ENCODE measurements at places on chromosomes 4 and X. TPM values are rescaled to one million over a fixed set of nuclear protein-coding genes. Genes with fewer than 3 reads are reported as not detected.
A peak's percentile ranks its signal among the peaks of the same experiment; 100 is the strongest.

The FAT4 gene
- 1.2 TPM for total RNA-seq

GRCh38 chr4:102037566-102037965 is 247.0 kb downstream of the BANK1 start:
- H3K4me3 ChIP-seq, result no peak overlapping the region
- H3K27ac ChIP-seq, result peak overlapping the region; percentile 63
- H3K4me1 ChIP-seq, result peaks cover 17% of the 10 kb centered on the region
- no peaks in the 10 kb centered on the region for H3K27me3 ChIP-seq
- no peaks in the 10 kb centered on the region for H3K36me3 ChIP-seq
- no peak for DNase-seq

- no peaks in the 10 kb centered on the region for H3K4me1 ChIP-seq
- no peak overlapping the region for H3K27ac ChIP-seq
- no peak for DNase-seq
- H3K4me3 ChIP-seq, result no peak overlapping the region
- H3K27me3 ChIP-seq, result no peaks in the 10 kb centered on the region
Measured at GRCh38 chr4:7770224-7771050, 169.2 kb downstream of the AFAP1 start.

GRCh38 chrX:17247144-17247543 is 127.9 kb upstream of the NHS start:
- no peaks in the 10 kb centered on the region for H3K27me3 ChIP-seq
- no peaks in the 10 kb centered on the region for H3K4me1 ChIP-seq
- no peaks in the 10 kb centered on the region for H3K36me3 ChIP-seq
- H3K4me3 ChIP-seq, result no peak overlapping the region
- H3K27ac ChIP-seq, result no peak overlapping the region

The DSPP gene
- 0.06 TPM for total RNA-seq

DNA sequence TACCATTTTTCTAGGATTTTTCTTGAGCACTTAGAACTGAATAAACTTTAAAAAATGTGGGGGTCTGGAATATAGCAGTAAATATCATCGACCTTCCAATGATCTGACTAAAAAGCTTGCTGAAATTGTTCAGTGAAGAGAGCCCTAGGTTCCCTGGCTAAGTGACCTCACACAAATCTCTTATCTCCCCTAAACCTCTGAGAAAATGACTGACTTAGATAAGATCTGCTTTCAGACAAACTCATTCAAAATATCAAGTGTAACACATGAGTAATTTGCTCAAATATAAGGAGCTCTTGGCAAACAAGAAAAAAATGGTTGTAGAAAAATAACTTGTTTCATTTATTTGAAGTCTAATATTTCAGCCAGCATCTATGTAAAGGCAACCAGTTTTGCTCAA is 441.7 kb upstream of the SLIT2 start:
- no peak overlapping the region for H3K27ac ChIP-seq
- no peak overlapping the region for H3K4me3 ChIP-seq
- no peaks in the 10 kb centered on the region for H3K36me3 ChIP-seq
- H3K4me1 ChIP-seq, result no peaks in the 10 kb centered on the region
- no peak for DNase-seq
- H3K27me3 ChIP-seq, result no peaks in the 10 kb centered on the region

- H3K27ac ChIP-seq, result no peak overlapping the region
- no peak overlapping the region for H3K4me3 ChIP-seq
- H3K4me1 ChIP-seq, result no peaks in the 10 kb centered on the region
- no peaks in the 10 kb centered on the region for H3K27me3 ChIP-seq
Measured at GRCh38 chrX:9062641-9063040, 28.7 kb upstream of the FAM9B start.

DNA sequence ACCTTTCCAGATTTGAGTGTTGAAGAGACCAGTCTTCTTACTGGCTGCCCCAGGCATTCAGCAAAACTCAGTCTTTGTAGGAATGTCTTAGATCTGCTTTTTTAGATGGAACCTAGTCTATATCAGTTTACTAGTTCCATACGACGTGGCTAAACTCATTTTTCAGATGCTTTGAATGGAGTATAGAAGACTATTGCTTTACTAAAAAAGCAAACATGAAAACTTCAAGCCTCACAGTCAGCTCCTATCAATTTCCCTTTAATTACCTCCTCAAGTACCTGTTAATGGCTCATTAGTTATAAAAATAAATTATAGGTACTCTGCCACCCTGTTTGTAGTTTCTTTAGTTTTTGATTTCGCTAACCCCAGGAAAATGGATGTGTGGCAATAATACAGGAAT is 63.0 kb upstream of the STOX2 start:
- H3K27ac ChIP-seq, result no peak overlapping the region
- H3K36me3 ChIP-seq, result no peaks in the 10 kb centered on the region
- H3K4me3 ChIP-seq, result no peak overlapping the region
- no peaks in the 10 kb centered on the region for H3K4me1 ChIP-seq
- H3K27me3 ChIP-seq, result no peaks in the 10 kb centered on the region

DNA sequence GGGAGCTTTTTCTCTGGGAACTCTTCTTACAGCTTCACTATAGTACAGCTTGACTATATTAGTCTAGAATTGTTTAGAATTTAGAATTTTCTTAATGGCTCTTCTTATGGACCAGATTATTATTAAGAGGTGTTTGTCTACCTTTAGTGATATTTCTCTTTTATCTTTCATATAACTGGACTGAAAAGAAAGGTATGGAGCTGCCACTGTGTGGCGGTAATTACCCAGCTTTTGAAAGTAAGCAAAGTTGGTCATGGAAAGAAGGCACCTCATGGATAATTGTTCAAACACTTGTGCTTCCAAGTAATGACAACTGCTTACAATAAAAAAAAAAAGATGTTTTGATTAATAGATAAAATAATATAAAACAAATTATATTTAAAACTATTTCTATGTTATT is 1112.5 kb downstream of the TECRL start:
- H3K36me3 ChIP-seq, result no peaks in the 10 kb centered on the region
- H3K4me3 ChIP-seq, result no peak overlapping the region
- DNase-seq, result no peak
- H3K27ac ChIP-seq, result no peak overlapping the region

DNA sequence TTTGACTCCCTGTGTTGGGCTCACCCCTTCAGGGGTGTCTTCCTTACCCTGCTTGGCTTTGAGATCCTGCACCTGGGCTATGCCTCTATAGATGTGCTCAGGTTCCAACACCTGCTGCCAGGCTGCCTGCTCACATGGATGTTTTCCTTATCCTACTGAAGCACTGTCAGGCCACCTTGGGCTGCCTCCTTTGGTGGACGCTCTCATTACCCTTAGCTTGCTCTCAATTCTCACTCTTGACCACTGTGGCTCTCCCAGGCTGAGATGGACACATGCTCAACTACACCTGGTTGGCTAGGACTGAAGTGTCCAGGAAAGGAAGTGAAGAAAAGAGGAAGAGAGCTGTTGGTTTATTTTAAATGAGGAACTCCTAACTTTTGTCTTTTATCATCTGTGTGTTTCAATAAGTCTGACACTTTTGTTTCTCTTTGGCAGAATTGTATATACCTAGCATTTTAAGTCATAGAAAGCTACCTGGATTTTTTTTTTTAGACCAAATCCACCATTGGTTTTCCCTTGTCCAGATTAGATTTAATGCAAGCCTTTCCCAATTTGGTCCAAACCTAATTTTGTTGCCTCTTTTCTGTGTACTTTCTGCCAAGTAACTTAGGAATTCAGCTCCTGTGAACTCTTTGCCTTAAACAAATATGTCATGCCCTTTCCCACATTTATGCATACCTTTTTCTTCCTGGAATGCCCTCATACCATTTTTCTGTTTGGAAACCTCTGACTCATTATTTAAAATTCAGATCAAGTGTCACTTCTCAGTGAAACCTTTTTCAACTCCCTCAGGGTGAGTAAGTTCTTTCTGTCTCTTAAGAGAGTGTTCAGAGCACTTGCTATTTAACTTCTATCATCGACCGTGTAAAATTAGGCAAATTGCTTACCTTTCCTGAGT is 175.8 kb downstream of the GC start:
- H3K27ac ChIP-seq, result no peak overlapping the region
- H3K27me3 ChIP-seq, result no peaks in the 10 kb centered on the region
- no peak for DNase-seq
- H3K4me1 ChIP-seq, result no peaks in the 10 kb centered on the region

The HELT gene
- not detected for total RNA-seq

DNA sequence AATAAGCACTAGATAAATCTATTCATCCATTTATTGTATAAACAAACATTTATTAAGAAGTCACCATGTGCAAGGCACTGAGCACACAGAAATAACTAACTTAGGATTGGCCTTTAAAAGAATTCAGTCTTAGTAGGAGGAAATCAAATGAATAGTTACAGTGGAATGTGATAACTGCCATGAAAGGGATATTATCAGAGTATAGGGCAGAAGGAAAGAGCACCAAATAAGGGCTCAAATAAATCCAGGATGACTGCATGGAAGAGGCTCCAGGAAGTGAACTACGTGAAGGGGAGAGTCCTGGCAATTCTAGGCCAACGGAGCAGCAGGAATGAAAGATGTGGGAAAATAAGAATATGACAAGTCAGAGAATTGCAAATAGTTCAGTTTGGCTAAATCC is 406.0 kb downstream of the INPP4B start:
- H3K4me1 ChIP-seq, result peaks cover 10% of the 10 kb centered on the region
- H3K4me3 ChIP-seq, result no peak overlapping the region
- H3K27me3 ChIP-seq, result no peaks in the 10 kb centered on the region
- no peak overlapping the region for H3K27ac ChIP-seq

The SPANXD gene
- not detected for total RNA-seq

The DCHS2 gene
- 0.45 TPM for total RNA-seq

The EXOC1L gene
- total RNA-seq, result not detected

The CT55 gene
- 0.08 TPM for total RNA-seq

The MAGED4 gene
- 28.6 TPM for total RNA-seq

The HTN1 gene
- not detected for total RNA-seq

The ATP6AP1 gene
- 32.0 TPM for total RNA-seq

- DNase-seq, result no peak
- peaks cover 7% of the 10 kb centered on the region for H3K36me3 ChIP-seq
- H3K27ac ChIP-seq, result no peak overlapping the region
Measured at GRCh38 chr4:1872870-1873269, 1.7 kb downstream of the NSD2 start.

The FAM47E gene
- 0.28 TPM for total RNA-seq

The MBNL3 gene
- 29.9 TPM for total RNA-seq

DNA sequence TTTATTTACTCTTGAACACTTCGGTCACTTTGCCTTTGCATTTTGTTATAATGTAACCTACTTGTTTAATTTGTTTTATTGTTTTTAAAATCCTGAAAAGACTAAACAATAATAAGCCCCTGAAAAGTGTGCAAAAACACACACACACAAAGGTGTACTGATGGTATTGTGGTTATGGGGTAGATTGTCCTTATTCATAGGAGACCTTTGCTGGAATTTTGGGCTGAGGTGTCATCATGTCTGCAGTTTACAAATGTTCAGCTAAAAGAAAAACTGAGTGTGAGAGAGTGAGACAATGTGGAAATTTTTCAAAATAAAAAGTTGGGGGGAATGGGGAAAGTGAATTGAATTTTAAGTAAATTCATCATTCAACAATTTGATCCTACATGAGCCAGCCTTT is 174.9 kb downstream of the QDPR start:
- H3K4me3 ChIP-seq, result no peak overlapping the region
- no peaks in the 10 kb centered on the region for H3K4me1 ChIP-seq
- peaks cover 12% of the 10 kb centered on the region for H3K27me3 ChIP-seq

The MAGEA9B gene
- total RNA-seq, result not detected

DNA sequence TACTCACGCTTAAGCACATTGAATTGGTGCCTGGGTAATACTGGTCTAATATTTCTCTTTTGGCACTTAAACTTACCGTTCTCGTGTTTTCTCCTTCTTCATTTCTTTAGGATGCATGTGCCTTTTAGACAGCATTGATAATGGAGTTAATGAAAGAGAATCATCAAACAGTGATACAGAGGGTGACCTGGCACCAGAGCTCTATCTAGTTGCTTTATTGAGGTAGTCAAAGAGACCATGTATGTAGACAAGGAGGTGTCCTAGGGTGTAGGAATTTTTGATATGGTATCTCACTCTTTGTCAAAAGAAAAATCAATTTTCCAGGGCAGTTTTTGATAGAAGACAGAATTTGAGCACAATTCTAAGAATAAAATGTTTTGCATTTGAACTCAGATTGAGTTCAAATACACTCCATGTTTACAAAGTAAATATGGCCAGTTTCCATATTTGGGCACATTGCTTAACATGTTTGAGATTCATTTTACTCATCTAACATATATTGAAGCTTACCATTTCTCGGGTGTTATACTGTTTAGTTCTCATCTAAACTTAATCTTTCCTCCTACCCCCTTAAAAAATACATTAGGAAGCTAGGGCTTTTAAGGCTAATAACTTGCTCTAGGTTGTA is 92.0 kb downstream of the WWC2 start:
- no peak overlapping the region for H3K4me3 ChIP-seq
- no peaks in the 10 kb centered on the region for H3K4me1 ChIP-seq
- no peak overlapping the region for H3K27ac ChIP-seq
- no peaks in the 10 kb centered on the region for H3K27me3 ChIP-seq

- H3K4me1 ChIP-seq, result no peaks in the 10 kb centered on the region
- no peaks in the 10 kb centered on the region for H3K36me3 ChIP-seq
- DNase-seq, result no peak
- no peaks in the 10 kb centered on the region for H3K27me3 ChIP-seq
- H3K4me3 ChIP-seq, result no peak overlapping the region
- H3K27ac ChIP-seq, result no peak overlapping the region
Measured at GRCh38 chr4:7640136-7640535, 205.4 kb upstream of the PSAPL1 start.

The ADAMTS3 gene
- total RNA-seq, result 6.7 TPM

- H3K27me3 ChIP-seq, result no peaks in the 10 kb centered on the region
- H3K27ac ChIP-seq, result no peak overlapping the region
- H3K4me1 ChIP-seq, result 0 out of 2 replicates have a peak, but pooled peaks cover 3% of the 10 kb centered on the region
- no peaks in the 10 kb centered on the region for H3K36me3 ChIP-seq
Measured at GRCh38 chr4:83282049-83282535, 2.5 kb downstream of the COQ2 start.

DNA sequence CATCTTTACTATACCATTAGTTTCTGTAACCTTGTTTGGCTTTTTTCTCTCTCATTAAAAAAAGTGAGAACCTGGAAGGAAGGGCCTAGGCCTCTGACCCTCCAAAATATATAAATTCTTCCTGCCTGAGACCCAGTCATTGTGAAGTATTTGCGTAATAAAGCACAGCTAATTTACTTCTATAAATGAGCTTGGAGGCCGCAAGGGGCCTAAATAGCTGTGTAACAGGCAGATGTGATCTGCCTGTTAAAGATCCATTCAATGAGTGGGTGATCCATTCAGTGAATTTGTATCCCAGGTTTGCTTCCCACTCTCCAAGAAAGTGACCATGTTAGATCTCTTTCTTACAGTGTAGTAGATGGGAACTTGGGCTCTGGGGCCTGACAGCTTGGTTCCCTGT is 595 bp upstream of the PYURF start:
- peak overlapping the region; percentile 82 for H3K4me3 ChIP-seq
- no peak for DNase-seq
- H3K36me3 ChIP-seq, result peaks cover 22% of the 10 kb centered on the region
- peaks cover 10% of the 10 kb centered on the region for H3K4me1 ChIP-seq
- no peaks in the 10 kb centered on the region for H3K27me3 ChIP-seq

GRCh38 chr4:4268776-4269175 is 20.8 kb upstream of the TMEM128 start:
- H3K4me3 ChIP-seq, result no peak overlapping the region
- DNase-seq, result no peak
- H3K27me3 ChIP-seq, result no peaks in the 10 kb centered on the region
- no peak overlapping the region for H3K27ac ChIP-seq
- H3K4me1 ChIP-seq, result no peaks in the 10 kb centered on the region
- H3K36me3 ChIP-seq, result peaks cover 41% of the 10 kb centered on the region

GRCh38 chrX:132181364-132181763 is 37.9 kb downstream of the RAP2C start:
- H3K27me3 ChIP-seq, result no peaks in the 10 kb centered on the region
- H3K4me3 ChIP-seq, result no peak overlapping the region
- no peak overlapping the region for H3K27ac ChIP-seq
- H3K4me1 ChIP-seq, result no peaks in the 10 kb centered on the region
- H3K36me3 ChIP-seq, result no peaks in the 10 kb centered on the region
- DNase-seq, result no peak
